AG04449 (cell line): ENCODE measurements at places on chromosomes 4 and X.

- no peak for DNase-seq
Measured at GRCh38 chrX:50668860-50669259, 145.1 kb downstream of the SHROOM4 start.

DNA sequence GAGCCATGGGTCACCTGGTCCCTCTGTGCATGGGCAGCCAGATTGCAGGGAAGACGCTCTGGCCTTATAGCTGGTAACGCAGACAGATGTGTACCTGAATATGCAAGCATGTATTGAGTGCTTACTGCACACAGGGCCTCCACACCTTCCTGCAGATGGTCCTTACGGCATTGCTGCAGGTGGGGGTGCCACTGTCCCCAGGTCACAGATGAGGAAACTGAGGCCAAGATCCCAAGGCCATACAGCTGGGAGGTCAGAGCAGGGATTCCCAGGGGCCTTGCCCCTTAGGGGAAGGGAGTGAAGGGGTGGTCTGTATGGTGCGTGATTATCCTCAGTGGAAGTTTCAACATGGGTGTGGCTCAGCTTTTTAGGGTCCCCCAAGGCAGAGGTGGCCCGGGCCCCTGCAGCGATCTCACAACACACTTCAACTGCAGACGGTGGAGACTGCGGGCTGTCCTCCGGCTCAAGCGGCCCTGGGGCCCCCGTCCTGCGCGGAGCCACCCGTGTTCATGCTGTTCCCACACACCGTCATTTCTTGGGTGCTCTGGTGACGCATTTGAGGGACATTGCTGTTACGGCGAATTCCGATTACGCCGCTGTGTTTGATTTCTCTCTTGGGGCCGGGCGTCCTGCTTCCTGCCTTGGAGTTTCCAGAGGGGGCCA, 8.1 kb downstream of the DOK7 start:
- DNase-seq = no peak

- no peak for DNase-seq
Measured at GRCh38 chr4:88971536-88971935, 85.4 kb downstream of the FAM13A start.

DNA sequence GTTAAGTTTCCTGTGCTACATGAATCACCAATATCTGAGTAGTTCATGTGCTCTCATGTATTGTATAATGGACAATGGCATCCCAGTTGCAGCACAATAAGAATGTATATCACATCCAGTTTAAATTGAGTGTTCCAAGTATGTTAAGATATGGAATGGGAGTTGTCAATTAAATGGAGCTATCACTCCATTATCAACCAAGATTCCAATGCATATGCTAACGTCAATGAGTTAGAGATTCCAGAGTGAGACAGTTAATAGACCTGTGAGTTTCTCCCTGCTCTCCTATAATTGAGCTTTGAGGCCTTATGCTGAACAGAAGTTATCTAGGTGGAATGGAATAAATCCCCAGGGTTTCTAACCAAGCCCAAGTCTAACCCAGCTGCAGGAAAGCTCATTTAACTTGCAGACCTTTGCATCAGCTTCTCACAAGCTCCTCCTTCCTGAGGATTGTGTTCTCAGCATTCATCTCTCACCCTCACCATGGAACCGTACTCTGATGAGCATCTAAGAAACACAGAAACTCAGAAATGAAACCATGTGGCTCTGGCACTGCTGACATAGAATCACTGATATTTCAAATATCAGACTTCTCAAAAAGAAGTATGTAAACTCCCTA, 84.8 kb downstream of the TIGD2 start:
- DNase-seq = no peak

DNA sequence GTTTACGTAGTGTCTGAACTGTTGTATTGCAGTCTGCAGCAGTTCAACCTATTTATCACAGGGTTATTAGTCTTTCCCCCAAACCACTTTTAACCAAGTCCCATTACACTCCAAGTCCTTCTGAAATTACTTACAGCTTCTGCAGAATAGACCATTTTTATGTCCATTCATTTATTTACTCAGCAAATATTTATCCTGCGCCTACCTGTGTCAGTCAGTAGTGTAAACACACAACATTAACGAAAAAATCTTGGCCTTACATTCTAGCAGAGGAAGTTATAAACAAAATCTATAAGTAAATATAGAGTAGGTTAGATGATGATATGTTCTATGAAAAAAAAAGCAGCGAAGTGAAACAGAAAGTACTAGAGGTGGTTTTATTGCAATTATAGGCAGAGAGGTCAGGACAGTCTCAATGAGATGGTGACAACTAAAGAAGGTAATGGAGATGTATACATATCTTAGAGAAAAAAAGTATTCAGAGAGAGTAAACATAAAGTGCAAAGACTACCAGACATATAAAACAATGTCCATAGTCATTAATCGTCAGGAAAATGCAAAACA, 534.7 kb downstream of the KCNIP4 start:
- DNase-seq = no peak

DNA sequence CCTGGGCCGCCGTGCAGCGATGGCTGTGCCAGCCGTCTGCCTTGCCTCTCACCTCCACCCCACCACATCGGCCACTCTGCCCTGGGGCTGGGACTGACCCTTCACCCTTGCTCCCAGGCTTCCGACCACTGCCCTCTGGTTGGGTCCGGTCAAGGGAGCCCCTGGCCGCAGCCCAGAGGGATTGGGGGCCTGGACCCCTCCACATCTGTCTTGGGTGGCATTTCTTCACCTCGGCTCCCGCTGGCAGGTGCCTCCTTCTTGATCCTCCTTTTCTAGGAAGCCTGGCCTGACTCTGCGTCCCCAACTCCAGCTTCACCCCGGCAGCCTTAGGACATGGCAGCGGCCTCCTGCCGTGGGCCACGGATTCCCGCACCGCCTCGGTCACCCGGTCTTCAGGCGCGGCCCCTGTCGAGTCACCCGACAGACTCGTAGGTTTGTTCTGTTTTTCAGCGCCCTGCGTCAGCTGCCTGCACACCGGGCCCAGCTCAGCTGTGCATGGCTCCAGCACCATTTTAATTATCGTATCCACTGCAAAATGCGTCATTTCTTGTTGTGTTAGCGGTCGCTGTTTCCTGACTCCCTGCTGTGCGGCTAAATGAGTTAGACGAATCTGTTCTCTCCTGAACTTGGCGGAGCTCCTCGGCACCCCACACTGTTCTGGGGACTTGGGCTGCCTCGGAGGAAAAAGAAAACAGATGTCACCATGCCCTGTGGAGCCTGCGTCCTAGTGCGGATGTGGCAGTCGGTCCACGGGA, 124.0 kb downstream of the FAM53A start:
- DNase-seq = no peak

DNA sequence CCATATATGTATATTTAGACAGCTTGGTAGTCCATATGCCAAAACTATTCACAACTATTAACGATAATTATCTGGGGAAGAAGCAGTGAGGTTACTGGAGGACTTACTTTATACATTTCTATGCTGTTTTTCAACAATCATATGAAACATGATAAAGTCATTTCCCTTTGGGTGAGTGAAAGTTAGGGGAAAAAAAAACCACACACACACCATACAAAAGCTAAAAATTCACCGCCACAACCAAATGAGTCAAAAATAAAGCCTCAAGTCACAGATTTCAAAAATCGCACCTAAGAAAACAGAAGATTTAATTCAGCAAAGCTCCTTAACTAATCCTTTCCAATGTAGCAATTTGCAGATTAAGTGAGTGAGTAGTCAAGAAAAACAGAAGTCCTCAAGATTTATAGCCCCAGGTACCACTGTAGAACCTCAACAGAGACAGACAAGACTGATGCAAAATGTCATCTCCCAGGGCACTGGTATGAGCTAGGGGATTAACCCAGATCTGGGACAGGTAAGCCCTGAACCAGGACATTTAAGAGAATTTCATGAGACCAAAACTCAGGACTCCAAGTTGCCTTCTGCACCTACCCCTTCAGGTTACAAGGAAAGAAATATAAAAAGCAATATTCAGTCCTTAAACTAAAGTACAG, 35.1 kb downstream of the SYTL4 start:
- no peak for DNase-seq

DNA sequence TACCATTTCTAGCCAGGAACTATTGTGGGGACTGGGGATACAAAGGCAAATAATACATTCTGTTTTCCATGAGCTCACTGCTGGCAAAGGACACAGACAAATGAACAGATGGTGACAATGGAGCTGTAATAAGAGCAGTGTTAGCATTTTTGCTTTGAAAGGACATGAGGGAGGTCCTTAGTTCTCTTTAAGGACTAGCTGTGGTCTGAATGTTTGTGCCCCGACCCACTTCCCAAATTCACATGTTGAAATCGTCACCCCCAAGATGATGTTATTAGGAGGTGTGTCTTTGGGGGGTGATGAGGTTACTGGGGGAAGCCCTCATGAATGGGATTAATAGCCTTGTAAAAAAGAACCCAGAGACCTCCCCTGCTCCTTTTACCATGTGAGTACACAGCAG, 30.3 kb downstream of the CCNG2 start:
- no peak for DNase-seq

- DNase-seq = no peak
Measured at GRCh38 chrX:9091258-9091657, 57.3 kb upstream of the FAM9B start.
